ENCODE measurements at places on chromosomes 13 and 19. TPM values are rescaled to one million over a fixed set of nuclear protein-coding genes. Genes with fewer than 3 reads are reported as not detected.

CFD gene
- total RNA-seq, result 25.8 TPM

RGL3 gene
- 0.41 TPM for total RNA-seq

SLITRK6 gene
- 0.18 TPM for total RNA-seq

LHB gene
- total RNA-seq, result not detected

LRG1 gene
- not detected for total RNA-seq

ZNF225 gene
- 10.8 TPM for total RNA-seq

AP1M2 gene
- total RNA-seq, result not detected

CEACAM6 gene
- not detected for total RNA-seq

GRK1 gene
- total RNA-seq, result not detected

VWA8 gene
- total RNA-seq, result 27.2 TPM

LRRC8E gene
- total RNA-seq, result 5.2 TPM

ZNF829 gene
- total RNA-seq, result 5.2 TPM

PSG6 gene
- not detected for total RNA-seq

SHANK1 gene
- 4.2 TPM for total RNA-seq

All from fibroblast of the aortic adventitia (primary cell).